ENCODE measurements at places on chromosomes 3 and 15.
A peak's percentile ranks its signal among the peaks of the same experiment; 100 is the strongest.

DNA sequence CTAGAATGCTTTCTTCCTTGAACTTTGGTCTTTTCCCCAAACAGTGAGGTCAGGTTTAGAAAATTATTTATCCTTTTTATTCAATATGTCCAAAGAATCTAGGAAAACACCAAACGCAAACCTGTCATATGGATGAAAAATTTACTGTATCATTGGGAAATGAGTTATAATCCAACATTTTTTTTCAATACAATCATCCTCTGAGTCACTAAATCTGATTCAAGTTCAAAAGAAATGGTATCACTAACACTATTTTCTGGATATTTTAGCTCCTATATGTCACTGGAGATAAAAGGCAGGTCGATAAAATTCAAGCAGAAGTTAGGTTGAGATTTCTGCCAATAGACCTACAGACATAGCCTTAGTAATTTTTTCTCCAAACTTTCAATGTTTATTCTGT is 591.6 kb upstream of the AGTR1 start:
- DNase-seq = no peak

- peak; percentile 69 for DNase-seq
These were observed 1.0 kb downstream of the SNX1 start for GRCh38 chr15:64096668-64097384.

DNA sequence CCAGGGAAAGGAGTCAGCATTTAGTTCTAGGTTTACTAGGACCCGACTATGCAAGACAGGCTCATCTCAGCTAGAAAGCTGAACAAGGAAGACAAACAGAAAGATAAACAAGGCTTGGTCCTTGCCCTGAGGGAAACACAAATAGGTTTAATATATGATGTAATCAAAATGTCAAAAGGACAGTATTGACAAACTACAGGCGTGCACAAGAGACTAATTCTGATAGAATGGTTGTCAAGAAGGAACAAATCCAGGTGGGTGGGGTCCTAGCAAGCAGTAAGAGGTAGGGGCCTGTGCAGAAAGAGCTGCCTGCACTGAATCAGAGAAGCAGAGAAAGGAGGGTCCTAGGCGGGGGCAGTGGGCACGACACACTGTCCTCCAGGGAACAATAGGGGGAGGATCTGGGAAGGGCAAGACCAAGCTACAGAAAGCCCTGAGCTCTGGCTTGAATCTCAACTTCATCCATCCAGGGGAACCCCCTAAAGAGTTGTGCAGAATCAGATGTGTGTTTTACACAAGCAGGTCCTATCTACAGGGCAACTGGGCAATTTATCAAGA is 23.4 kb downstream of the RFTN1 start:
- no peak for DNase-seq

- no peak for DNase-seq
These were observed 920.9 kb downstream of the TUSC7 start for GRCh38 chr3:117630469-117630868.

DNA sequence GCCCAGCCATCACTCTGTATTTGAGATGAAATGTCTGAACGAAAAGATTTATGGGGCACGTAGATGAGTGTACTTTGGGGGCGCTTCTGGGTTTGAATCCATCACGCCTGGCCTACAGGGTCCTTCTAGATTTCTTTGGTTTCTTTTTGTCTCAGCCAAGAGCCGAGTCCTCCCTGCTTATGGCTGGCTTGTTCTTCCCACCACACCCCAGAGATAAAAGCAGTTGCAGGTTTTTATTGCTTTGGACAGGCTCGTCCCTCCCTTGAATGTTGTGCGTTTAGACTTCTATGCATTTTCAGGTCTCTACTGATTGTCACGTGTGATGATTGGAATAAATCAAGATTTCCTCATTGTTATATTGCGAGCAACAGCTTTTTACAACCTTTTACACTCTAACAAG is 104.8 kb upstream of the CHRNA7 start:
- no peak for DNase-seq

DNA sequence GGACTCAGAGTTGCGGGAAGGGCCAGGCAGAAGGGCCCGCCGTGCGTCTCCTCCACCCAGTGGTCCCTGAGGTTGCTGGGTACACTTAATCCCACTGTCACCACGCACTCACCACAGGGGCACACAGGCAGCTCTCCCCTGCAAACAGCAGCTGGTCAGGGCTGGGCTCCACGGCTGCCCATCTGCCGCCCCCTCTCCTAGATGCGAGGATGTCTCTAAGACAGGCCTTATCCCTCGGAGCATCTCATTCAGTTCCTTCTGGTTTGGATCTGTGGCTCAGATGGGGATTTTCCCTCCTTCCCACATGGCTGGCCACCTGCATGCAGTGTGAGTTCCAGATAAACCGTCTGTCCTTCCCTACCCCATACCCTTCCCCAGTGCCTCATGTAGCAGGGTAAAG is 26.3 kb downstream of the MRPS11 start:
- no peak for DNase-seq

DNA sequence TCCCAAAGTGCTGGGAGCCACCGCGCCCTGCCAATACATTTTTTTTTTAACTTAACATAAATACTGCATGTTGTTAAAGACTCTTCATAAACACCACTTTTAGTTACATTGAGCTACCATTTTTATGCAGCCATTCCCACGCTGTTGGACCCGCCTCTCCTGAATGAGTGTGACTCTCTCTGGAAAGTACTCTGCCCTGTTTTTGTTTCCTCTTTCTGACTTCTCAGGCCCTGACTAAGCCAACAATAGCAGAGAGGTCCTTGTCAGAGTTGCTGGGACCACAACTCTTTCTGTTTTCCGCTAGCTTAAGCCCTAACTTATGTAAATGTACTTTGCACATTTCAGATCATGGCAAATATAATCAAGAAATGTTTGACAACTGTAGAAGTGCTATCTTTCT is 35.2 kb downstream of the PARP15 start:
- no peak for DNase-seq
